ENCODE measurements at places on chromosomes 5 and 9.

DNA sequence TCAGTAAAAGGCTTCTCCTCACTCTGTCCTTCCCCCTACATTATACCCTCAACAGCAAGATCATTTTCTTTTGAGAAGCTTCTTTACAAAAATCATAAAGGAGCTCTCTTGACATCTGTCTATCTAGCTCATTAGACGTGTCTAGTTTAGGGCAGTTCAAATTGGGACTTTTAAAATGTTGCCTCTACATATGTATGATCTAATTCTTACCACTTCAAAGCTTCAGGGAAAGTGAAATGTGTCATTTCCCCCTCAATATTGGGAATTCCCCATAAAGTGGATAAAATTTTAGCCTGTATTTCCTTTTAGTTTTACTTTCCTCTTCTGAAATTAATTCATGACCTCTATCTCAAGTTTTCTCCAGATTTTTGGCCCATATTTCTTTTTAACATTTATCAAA, 323.7 kb downstream of the ARRDC3 start:
- H3K4me3 ChIP-seq = no peak overlapping the region
- no peak overlapping the region for H3K27ac ChIP-seq
- H3K36me3 ChIP-seq = no peaks in the 10 kb centered on the region
- H3K4me1 ChIP-seq = no peaks in the 10 kb centered on the region
- DNase-seq = no peak
- H3K27me3 ChIP-seq = peaks cover 4% of the 10 kb centered on the region

DNA sequence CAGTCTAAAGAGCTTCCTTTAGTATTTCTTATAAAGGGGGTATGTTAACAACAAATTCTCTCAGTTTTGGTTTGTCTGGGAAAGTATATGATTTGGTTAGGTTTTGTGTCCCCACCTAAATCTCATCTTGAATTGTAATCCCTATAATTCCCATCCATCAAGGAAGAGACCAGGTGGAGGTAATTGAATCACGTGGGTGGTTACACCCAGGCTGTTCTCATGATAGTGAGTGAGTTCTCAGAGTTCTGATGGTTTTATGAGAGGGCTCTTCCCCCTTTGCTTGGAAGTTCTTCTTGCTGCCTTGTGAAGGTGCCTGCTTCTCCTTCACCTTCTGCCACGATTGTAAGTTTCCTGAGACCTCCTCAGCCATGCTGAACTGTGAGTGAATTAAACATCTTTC, 109.1 kb downstream of the MACIR start:
- H3K27ac ChIP-seq = no peak overlapping the region
- DNase-seq = no peak
- no peaks in the 10 kb centered on the region for H3K36me3 ChIP-seq
- no peak overlapping the region for H3K4me3 ChIP-seq
- no peaks in the 10 kb centered on the region for H3K4me1 ChIP-seq

GRCh38 chr9:130895481-130896232, 955 bp downstream of the QRFP start:
- no peaks in the 10 kb centered on the region for H3K27me3 ChIP-seq
- no peak overlapping the region for H3K4me3 ChIP-seq
- H3K4me1 ChIP-seq = peaks cover 5% of the 10 kb centered on the region
- H3K36me3 ChIP-seq = peaks cover 8% of the 10 kb centered on the region
- H3K27ac ChIP-seq = no peak overlapping the region

GRCh38 chr5:39494107-39494510, 69.3 kb upstream of the DAB2 start:
- no peaks in the 10 kb centered on the region for H3K4me1 ChIP-seq
- DNase-seq = no peak
- no peaks in the 10 kb centered on the region for H3K27me3 ChIP-seq
- H3K4me3 ChIP-seq = no peak overlapping the region
- H3K36me3 ChIP-seq = no peaks in the 10 kb centered on the region

DNA sequence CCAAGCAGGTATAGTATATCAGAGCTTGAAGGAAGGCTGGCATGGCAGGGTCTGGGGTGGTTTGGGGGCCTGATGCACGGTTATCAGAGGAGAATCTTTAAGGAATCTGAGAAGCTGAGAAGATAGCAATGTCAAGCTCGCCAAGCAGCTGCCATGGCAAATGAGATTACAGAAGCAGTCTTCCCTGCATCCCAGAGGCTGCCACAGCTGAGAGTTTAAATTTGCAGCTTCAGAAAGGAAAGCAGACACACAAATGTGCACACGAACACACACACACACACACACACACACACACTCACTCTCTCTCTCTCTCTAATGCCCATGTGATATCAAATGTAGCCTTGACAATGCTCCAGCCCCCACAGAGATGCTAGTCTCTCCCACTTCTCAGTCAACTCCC, 79.0 kb upstream of the TNC start:
- H3K27ac ChIP-seq = no peak overlapping the region
- H3K27me3 ChIP-seq = no peaks in the 10 kb centered on the region
- H3K4me3 ChIP-seq = no peak overlapping the region
- no peaks in the 10 kb centered on the region for H3K36me3 ChIP-seq
- DNase-seq = no peak

DNA sequence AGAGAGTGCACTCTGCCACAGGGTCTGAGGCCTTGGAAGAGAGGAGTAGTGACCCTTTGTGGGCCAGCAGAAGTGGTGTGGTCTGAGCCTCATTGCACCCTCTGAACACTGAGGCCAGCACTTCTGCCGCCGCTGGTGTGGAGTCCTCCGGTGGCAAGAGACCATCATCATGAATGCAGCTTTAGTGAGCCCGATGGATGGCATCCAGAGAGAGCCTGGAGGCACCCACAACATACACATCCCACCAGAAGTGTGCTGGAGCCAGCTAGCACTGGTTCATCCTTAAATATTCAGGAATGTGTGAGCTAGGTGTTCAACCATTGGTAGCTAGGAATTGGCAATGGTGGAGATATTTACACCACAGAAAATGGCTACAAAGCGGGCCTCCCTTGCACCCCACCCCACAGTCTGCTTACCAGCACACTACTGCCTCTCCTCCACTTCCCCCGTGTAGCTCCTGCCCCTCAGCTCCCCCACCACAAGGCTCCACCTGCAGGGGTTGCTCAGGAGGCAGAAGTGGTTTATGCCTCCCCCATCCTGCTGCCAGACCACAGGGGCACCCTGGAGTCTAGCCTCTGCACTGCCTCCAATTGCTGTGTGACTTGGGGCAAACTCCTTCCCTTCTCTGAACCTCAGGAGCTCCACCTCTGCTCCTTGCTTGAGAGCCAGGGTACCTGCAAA, 16.4 kb downstream of the SLC6A7 start:
- DNase-seq = no peak
- no peak overlapping the region for H3K4me3 ChIP-seq
- no peaks in the 10 kb centered on the region for H3K36me3 ChIP-seq
- H3K4me1 ChIP-seq = peaks cover 16% of the 10 kb centered on the region
- H3K27ac ChIP-seq = no peak overlapping the region
- peaks cover 2% of the 10 kb centered on the region for H3K27me3 ChIP-seq

- no peak for DNase-seq
- H3K4me1 ChIP-seq = no peaks in the 10 kb centered on the region
- no peaks in the 10 kb centered on the region for H3K27me3 ChIP-seq
- no peak overlapping the region for H3K4me3 ChIP-seq
Observed at GRCh38 chr5:180974612-180975315, 13.9 kb upstream of the BTNL3 start.

Measured in astrocyte (in vitro differentiated cells and primary cell).